ENCODE measurements at places on chromosomes 5 and 9.

- no peak for DNase-seq
These were observed 86.9 kb downstream of the ATG10 start for GRCh38 chr5:82058710-82059109.

DNA sequence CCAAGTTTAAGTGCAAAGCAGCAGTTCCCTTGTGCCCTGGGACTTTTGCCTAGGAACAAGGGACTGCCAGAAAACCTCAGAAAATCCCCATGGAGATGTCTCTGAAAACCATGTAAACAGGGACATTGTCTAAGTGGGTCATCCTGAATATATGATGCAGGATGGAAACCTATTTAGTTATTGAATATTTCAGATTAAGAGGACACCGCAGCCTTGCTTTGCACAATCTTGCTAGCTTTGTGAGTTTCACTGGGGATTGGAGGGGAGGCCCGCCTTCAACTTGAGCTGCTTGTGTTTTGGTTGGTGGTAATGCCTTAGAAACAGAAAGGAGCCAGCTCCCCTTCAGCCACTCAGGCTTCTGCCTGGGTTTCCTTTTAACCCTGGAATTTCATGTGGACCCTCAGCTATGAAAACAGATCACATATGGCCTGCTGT, 112.8 kb downstream of the C9orf152 start:
- no peak for DNase-seq

DNA sequence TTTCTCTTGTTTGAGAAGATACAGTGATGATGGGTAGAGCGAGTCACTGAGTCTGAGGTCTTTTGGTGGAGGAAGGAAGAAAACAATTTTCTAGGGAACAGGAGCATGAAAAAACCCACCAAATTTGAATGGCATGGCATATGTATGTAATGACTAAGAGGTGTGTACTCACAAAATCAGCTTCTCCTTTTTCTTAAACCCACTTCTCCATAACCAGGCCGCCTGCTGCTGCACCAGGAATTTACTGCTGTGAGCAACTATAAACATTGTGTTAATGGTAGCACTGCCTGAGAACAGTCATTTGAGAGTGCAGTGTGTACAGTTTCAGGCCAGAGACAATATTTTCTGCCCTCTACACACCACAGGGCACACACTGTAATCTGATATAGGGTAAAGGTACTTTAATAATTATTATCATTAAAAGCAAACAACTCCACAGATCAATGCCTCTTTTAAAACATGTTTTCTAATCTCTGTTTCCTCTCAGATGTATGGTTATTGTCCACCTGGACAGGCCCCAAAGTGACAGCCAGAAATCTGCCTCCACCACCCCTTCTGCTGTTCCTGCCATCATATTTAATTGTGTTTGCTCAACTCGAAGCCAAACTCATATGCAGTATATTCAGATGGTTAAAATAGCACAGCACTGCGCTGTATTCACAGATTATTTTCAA, 241.6 kb downstream of the KIAA0825 start:
- no peak for DNase-seq

DNA sequence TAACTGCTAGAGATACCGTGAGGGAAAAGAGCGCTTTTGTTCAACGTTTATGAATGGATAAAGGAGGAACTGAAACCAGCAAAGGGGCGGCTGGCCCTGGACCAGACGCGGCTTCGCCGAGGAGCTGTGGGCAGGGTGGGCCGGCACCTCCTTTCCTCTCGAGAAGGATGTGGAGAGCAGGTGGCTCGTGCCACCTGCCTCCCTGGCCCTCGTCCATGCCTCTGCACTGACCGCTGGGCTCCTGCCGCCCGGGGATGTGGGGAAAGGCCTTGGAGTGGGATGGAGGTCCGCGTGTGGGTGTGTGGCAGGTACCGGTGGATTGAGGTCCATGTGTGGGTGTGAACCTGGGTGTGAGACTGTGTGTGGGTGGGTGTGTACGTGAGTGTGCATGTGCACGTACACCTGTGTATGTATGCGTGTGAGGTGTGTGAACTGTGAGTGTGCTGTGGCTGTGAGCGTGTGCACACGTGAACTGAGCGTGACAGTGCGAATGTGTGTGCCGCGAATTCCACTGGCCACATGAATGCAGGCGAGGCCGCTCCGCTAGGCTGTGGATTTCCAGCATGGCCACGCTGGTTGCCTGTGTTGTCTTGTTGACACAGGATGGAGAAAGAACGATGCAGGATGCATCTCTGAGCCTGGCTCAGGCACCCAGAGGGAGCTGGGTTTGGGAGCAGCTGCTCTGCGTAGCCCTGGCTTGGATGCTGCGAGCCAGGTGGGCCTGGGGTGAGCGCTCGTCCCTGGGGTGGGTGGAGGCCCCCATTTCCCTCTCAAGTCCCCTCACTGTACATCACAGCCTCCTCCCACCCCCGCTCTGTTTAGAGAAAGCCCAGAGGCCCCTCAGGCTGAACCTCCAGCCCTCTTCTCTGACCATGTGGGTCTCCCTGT, 4.4 kb upstream of the CEP72 start:
- no peak for DNase-seq
